ENCODE measurements at places on chromosomes 7 and 10.

DNA sequence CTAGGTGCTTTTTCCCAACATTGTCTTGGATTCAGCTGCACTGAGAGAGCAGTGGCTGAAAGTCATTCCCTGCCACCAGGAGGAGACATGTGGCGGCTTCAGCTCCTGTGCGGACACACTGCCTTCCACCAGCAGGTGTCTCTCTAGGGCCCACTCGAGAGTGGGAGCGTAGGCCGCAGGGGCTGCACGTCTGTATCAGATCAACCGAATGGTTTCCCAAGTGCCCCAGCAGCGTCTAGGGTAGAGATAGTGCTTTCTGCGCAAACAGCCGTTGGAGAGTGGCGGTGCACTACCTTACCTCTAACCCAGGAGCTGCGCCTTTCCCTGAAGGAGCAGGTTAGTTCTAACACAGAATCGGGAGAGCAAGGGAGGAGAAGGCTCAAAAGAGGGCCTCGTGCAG, 31.7 kb downstream of the PAPOLB start:
- DNase-seq = peak; percentile 69

GRCh38 chr10:95388109-95388471, 97.3 kb upstream of the PDLIM1 start:
- DNase-seq = no peak

DNA sequence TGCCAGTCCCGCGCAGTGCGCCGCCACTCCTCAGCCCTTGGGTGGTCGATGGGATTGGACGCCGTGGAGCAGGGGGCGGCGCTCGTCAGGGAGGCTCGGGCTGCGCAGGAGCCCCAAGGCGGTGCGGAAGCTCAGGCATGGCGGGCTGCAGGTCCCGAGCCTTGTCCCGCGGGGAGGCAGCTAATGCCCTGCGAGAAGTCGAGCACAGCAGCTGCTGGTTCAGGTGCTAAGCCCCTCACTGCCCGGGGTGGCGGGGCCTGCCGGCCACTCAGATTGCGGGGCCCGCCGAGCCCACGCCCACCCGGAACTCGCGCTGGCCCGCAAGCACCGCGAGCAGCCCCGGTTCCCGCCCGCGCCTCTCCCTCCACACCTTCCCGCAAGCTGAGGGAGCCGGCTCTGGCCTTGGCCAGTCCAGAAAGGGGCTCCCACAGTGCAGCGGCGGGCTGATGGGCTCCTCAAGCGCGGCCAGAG, 14.4 kb upstream of the WASL start:
- no peak for DNase-seq

DNA sequence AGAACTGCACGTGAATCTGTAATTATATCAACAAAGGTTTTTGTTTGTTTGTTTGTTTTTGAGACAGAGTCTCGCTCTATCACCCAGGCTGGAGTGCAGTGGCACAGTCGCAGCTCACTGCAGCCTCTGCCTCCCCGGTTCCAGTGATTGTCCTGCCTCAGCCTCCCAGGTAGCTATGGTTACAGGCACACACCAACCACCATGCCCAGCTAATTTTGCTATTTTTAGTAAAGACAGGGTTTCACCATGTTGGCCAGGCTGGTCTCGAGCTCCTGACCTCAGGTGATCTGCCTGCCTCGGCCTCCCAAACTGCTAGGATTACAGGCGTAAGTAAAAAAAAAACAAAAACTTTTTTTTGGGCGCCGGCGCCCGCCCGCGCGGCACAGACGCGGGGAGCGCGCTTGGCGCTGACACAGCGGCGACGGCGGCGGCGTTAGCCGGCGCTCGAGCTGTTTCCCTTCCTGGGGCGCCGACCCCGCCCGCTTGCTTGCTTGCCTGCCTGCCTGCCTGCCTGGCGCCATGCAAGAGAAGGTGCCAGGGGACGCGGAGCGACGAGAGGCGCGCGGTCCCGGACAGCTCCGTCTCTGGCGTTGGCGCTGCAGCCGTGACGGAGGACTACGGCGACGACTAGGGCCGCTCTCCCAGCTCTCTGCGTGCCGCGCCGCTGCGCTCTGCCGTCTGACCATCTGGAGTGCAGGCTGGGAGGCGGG, 171.4 kb upstream of the NUPR2 start:
- DNase-seq = no peak

- peak; percentile 68 for DNase-seq
These were observed 1.9 kb downstream of the CYP26A1 start for GRCh38 chr10:93075369-93076221.
